A673 (cell line): ENCODE measurements at places on chromosomes 2 and 18. TPM values are rescaled to one million over a fixed set of nuclear protein-coding genes. Genes with fewer than 3 reads are reported as not detected.

DNA sequence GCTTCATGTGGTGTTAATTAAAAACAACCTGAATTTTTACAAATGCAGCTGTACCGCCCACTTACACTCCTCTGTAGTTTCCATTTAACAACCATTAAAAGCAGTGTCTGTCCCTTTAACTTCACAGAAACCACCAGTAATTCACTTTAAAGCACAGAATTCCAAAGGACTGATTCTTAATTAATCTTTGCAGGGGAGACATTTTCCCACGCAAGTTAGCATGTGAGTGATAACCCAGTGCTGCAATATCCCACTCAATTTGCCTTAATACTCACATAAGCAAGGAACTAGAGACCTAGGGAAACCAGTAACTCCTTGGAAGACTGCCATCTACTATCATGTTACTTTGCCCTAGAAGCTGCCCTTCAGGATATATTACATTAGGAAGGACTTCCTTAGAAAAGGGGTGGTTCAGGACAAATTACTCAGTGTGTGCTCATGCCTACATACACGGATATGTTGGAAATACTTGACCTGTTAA lies 102.3 kb downstream of the OSR1 start:
- no peak overlapping the region for H3K27ac ChIP-seq
- no peaks in the 10 kb centered on the region for H3K27me3 ChIP-seq
- DNase-seq: no peak
- no peak overlapping the region for H3K4me3 ChIP-seq

- H3K4me3 ChIP-seq: no peak overlapping the region
- no peaks in the 10 kb centered on the region for H3K27me3 ChIP-seq
These were observed 30.4 kb upstream of the GMCL1 start for GRCh38 chr2:69798909-69799526.

DNA sequence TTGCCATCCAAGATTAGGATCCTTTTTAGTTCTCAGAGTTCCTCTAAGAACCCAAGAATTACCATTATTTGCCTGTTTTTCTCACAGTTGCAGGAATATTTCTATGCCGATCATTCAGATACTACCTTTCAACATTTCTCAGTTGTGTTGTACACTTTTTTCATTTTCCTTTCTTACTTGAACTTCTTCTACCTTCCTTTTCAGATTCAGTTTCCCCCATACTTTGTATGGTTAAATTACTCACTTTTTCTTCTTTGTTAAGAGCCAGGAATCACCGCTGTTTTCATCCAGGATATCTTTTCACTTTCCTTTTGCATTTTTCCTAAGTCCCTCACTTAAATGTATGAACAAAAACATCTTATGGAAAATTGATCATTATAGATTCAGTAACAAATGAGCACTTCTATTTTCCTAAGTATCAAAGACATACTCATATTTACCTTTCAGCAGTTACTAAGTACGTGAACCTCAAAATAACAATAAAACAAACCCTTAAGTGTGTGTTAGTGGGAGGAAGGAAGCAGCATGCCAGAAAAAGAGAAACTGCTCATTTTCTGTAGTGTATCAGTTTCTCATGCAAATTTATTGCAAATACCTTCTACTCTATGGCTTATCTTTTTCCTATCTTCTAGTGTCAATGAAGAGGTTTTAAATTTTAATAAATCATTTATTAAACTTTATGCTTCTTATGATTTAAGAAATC lies 64.3 kb upstream of the STAT1 start:
- no peaks in the 10 kb centered on the region for H3K36me3 ChIP-seq
- no peak overlapping the region for H3K4me3 ChIP-seq
- no peaks in the 10 kb centered on the region for H3K27me3 ChIP-seq
- H3K27ac ChIP-seq: no peak overlapping the region
- H3K4me1 ChIP-seq: no peaks in the 10 kb centered on the region

- DNase-seq: no peak
- no peaks in the 10 kb centered on the region for H3K36me3 ChIP-seq
- no peaks in the 10 kb centered on the region for H3K27me3 ChIP-seq
- H3K27ac ChIP-seq: no peak overlapping the region
- H3K4me3 ChIP-seq: no peak overlapping the region
These were observed 151.1 kb downstream of the MBP start for GRCh38 chr18:76981396-76981968.

- no peak overlapping the region for H3K4me3 ChIP-seq
- DNase-seq: no peak
- peaks cover 22% of the 10 kb centered on the region for H3K27me3 ChIP-seq
- H3K27ac ChIP-seq: no peak overlapping the region
- H3K36me3 ChIP-seq: no peaks in the 10 kb centered on the region
- no peaks in the 10 kb centered on the region for H3K4me1 ChIP-seq
These were observed 34.0 kb upstream of the CHMP1B start for GRCh38 chr18:11817229-11817628.

The EVX2 gene
- total RNA-seq: 0.41 and 0.70 TPM in 2 replicates

DNA sequence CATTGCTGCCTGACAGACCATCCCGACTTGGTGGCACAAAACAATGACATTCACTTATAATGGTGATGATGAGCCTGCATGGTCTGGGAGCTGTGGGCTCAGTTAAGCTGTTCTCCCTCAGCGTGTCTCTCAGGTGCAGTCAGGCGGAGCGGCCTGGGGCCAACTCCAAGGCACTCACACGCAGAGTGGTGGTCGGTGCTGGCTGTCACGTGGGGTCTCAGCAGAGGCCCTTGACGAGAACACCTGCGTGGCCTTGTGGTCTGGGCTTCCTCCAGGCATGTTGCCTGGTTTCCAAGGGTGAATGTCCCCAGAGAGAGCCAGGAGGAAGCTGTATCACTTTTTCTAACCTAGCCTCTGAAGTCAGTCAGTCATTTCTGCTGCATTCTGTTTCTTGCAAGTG lies 29.8 kb downstream of the ARMC9 start:
- H3K4me1 ChIP-seq: no peaks in the 10 kb centered on the region
- DNase-seq: no peak
- no peaks in the 10 kb centered on the region for H3K27me3 ChIP-seq
- H3K4me3 ChIP-seq: no peak overlapping the region
- H3K27ac ChIP-seq: no peak overlapping the region
- no peaks in the 10 kb centered on the region for H3K36me3 ChIP-seq

GRCh38 chr2:147182260-147182659 lies 662.6 kb upstream of the ACVR2A start:
- no peaks in the 10 kb centered on the region for H3K4me1 ChIP-seq
- H3K36me3 ChIP-seq: no peaks in the 10 kb centered on the region
- no peak overlapping the region for H3K27ac ChIP-seq
- H3K27me3 ChIP-seq: no peaks in the 10 kb centered on the region
- no peak for DNase-seq
- no peak overlapping the region for H3K4me3 ChIP-seq

The MC2R gene
- not detected in 2 replicates for total RNA-seq

DNA sequence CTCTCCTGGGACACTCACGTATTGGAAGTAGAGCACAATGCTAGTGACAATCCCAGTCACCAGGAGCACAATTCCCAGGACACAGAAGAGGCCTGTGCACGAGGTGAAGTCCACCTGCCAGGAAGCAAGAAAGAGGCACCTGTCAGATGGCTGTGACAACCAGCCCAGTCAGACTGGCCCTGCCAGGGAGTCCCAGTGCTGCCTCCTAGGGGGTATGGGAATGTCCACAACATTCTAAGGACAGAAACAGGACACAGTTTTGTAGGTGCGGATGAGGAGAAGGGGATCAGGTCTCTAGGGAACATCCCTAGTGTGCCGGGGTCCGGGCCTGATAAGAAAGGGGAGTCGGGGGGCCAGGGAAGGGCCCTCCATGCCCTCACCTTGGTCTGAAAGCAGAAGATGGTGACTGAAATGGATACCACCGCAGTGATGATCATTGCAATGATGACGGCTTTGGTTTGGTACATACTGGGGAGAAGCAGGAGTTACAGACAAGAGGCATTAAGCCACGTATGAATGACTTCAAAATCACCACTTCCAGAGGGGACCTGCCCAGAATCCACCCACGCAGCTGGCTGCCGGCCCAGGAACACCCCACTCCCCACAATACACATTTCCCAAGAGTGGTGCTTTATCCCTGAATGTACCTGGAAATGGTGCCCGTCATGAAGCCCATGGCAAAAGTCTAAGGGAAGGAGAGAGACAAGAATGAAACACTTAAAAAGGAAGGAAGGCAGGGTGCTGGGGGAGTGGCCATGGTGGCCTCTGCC lies 6.9 kb downstream of the PNKD start:
- peaks cover 9% of the 10 kb centered on the region for H3K4me1 ChIP-seq
- H3K27ac ChIP-seq: no peak overlapping the region
- peaks cover 35% of the 10 kb centered on the region for H3K36me3 ChIP-seq
- DNase-seq: no peak
